ENCODE measurements at places on chromosomes 1 and 21. TPM values are rescaled to one million over a fixed set of nuclear protein-coding genes. Genes with fewer than 3 reads are reported as not detected.

Gene PDC
- not detected for total RNA-seq

Gene SPRR2E
- not detected for total RNA-seq

Gene S100A1
- not detected for total RNA-seq

Gene BRINP3
- not detected for total RNA-seq

Gene STYXL2
- total RNA-seq: not detected

Gene CELA2A
- not detected for total RNA-seq
